ENCODE measurements at places on chromosomes 5 and 9. TPM values are rescaled to one million over a fixed set of nuclear protein-coding genes. Genes with fewer than 3 reads are reported as not detected.

- peak; percentile 15 for DNase-seq
- H3K4me3 ChIP-seq = no peak overlapping the region
- H3K4me1 ChIP-seq = no peaks in the 10 kb centered on the region
Observed at GRCh38 chr9:119736491-119737454, 367.5 kb upstream of the BRINP1 start.

GOLM1 gene
- 85.0 TPM for total RNA-seq

DNA sequence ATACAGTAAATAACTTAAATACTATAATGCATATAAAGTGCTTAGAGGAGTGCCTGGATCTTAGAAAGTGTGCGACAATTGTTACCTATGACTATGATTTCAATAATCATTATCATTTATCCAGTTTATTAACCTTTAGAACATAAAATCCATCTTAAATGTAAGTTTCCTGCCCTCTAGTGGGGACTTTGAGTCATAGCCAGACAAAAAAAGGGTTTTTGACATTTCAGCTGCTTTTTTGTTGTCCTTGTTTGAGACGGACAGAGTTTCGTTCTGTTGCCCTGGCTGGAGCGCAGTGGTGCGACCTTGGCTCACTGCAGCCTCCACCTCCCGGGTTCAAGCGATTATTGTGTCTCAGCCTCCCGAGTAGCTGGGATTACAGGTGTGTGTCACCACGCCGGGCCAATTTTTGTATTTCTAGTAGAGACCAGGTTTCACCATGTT lies 9.7 kb upstream of the C9orf152 start:
- H3K4me1 ChIP-seq = peaks cover 6% of the 10 kb centered on the region
- H3K27ac ChIP-seq = no peak overlapping the region
- peak overlapping the region; percentile 55 for H3K4me3 ChIP-seq
- no peaks in the 10 kb centered on the region for H3K27me3 ChIP-seq
- H3K36me3 ChIP-seq = no peaks in the 10 kb centered on the region
- no peak for DNase-seq

- H3K4me1 ChIP-seq = peaks cover 11% of the 10 kb centered on the region
- no peaks in the 10 kb centered on the region for H3K36me3 ChIP-seq
- no peak overlapping the region for H3K27ac ChIP-seq
- H3K4me3 ChIP-seq = no peak overlapping the region
Observed at GRCh38 chr5:139764886-139765408, 30.7 kb upstream of the PSD2 start.

DNA sequence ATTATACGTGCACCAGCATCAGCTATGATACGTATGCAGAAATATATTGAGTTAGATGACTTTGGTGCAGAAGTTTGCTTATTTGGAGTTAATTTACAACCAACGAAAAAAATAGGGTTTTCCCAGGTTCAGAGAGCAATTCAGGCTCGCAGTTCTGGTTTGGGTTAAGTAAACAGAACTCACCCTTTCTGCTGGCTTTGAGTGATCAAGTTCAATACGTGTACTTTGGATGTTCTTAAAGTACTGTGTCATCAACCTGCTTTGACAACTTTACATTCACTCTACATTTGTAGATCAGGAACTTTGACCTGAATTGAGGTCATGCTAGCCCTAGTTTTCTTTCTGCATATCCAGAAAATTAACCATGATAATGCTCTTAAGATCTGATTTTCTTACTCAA lies 40.7 kb downstream of the ACOT12 start:
- no peak for DNase-seq
- H3K27me3 ChIP-seq = peaks cover 8% of the 10 kb centered on the region
- H3K4me1 ChIP-seq = no peaks in the 10 kb centered on the region
- no peak overlapping the region for H3K4me3 ChIP-seq
- no peak overlapping the region for H3K27ac ChIP-seq

SMC2 gene
- 9.1 TPM for total RNA-seq

IL13 gene
- not detected for total RNA-seq

PCDHGA7 gene
- 6.5 TPM for total RNA-seq

CCNO gene
- 1.4 TPM for total RNA-seq

All from osteoblast (primary cell).